ENCODE measurements at places on chromosomes 16 and 17.

- DNase-seq = peak; percentile 69
These were observed 96.6 kb downstream of the SPECC1 start for GRCh38 chr17:20105539-20106280.

GRCh38 chr16:11857161-11857560 lies 5.8 kb upstream of the RSL1D1 start:
- no peak for DNase-seq

DNA sequence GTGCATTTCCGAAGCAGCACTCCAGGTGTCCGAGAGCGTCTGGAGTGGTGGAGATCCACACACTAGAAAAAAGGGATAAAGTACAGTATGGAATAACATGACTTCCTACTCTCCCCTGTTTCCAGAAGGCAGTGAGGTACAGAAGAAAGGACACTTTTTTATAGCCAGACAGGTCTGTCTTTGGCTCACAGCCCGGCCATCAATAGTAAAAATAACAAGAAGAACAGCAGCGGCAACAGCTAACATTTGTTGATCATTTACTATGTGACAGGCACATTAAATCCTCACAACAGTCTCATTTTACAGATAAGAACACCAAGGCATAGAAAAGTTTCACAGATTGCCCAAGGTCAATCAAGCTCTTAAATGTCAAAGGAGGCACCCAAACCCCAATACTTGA lies 16.2 kb downstream of the DYNLRB2 start:
- no peak for DNase-seq

GRCh38 chr16:78108451-78108850 lies 9.0 kb downstream of the WWOX start:
- DNase-seq = no peak

GRCh38 chr16:58021661-58022551 lies 3.6 kb upstream of the MMP15 start:
- no peak for DNase-seq

DNA sequence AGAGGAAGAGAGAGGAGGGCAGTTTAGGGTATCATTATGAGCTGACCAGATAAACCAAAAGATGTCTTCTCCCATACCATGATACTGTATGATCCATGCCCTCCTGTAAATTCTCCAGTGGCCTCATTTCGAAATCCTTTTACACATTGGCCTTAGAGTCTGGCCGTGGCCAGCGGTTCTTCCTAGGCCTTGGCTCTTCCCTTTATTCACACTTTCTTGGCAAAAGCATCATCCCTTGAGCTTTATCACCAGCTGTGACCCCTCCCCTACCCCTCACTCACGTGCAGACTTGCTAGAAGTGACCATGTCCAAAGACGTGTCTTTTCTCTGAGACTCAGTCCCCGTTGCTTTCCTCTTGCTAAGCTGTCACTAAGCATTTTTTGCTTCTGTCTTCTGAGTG lies 22.8 kb downstream of the KATNIP start:
- DNase-seq = no peak

- no peak for DNase-seq
These were observed 240.7 kb downstream of the MAP2K6 start for GRCh38 chr17:69654981-69655855.

- DNase-seq = peak; percentile 32
These were observed 7.1 kb downstream of the MYBBP1A start for GRCh38 chr17:4548061-4548461.

DNA sequence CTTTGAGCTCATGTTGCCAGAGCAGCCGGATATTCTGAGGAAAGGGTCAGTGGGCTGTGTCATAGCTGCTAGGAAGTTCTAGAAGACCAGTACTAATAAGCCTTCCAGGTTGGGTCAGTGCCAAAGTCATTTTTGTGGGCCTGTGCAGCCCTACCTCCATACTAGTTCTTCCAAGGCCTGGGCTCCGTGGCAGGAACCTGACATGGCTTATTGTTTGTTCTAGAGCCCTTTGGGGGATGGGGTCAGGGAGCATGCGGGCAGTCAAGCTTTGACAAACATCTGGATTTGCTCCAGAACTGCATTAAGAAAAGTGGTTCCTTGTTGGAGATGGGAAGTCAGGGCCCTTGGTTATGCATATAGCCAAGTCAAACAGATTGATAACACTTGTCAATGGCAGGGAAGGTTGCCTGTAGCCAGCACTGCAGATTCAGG lies 7.6 kb downstream of the ALKBH5 start:
- no peak for DNase-seq

DNA sequence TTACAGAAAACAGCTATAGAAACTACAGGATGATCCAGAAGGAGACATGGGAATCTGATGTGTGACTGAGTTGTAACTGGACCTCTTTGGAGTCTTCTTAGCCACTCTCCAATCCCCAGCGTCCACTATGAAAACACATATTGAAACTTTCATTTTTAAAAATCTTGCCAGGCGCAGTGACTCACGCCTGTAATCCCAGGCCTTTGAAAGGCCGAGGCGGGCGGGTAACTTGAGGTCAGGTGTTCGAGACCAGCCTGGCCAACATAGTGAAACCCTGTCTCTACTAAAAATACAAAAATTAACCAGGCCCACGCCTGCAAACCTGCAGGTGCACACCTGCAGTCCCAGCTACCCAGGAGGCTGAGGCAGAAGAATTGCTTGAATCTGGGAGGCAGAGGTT lies 53.3 kb downstream of the HIC1 start:
- no peak for DNase-seq

DNA sequence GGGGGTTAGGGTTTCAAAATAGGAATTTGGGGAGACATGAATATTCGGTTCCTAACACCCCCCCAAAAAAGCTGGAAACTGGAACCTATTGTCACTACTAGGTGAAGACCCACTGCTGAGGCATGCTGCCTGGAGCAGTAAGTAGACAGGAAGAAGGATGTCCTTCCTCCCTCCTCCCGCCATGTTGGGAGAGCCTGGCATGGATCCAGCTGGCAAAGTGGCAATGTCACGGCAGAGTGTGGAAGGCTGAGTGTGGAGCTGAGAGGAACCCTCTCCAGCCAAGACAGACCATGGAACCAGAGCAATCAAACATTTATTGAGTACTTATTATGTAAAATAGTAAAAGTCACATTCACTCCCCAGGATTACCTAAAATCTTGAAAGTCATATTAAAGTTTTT lies 49.0 kb downstream of the CCDC182 start:
- DNase-seq = no peak

GRCh38 chr17:27244491-27245223 lies 49.3 kb upstream of the WSB1 start:
- peak; percentile 68 for DNase-seq

- no peak for DNase-seq
These were observed 69.8 kb downstream of the TMEM100 start for GRCh38 chr17:55652825-55653224.

DNA sequence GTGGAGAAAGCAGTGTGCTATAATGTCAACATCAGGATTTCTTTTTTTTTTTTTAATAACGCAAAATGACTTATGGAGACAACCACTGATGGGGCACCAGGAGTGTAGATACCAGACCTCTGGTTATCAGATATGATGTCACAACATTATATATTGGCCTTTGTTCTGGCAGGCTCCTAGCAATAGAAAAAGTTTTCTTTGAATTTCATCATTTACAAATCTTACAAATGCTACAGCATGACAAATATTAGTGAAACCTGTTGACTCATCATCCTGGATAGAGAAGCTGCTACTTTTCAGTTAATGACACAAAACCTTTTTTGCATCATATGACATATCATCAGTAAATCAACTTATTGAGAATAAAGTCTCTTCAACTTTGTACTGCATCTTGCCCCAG lies 6.1 kb downstream of the THUMPD1 start:
- DNase-seq = no peak

DNA sequence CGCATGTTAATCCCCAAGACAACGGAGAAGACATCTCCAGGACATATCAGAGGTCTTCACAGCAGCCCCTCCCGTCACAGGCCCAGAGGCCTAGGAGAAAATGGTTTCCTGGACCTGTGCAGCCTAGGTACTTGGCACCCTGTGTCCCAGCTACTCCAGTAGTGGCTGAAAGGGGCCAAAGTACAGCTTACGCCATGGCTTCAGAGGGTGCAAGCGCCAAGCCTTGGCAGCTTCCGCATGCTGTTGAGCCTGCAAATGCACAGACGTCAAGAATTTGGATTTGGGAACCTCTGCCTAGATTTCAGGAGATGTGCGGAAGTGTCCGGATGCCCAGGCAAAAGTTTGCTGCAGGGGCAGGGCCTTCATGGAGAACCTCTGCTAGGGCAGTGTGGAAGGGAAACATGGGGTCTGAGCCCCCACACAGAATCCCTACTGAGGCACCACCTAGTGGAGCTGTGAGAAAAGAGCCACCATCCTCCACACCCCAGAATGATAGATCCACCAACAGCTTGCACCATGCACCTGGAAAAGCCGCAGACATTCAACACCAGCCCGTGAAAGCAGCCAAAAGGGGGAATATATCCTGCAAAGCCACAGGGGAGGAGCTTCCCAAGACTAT lies 159.3 kb upstream of the COX10 start:
- no peak for DNase-seq

DNA sequence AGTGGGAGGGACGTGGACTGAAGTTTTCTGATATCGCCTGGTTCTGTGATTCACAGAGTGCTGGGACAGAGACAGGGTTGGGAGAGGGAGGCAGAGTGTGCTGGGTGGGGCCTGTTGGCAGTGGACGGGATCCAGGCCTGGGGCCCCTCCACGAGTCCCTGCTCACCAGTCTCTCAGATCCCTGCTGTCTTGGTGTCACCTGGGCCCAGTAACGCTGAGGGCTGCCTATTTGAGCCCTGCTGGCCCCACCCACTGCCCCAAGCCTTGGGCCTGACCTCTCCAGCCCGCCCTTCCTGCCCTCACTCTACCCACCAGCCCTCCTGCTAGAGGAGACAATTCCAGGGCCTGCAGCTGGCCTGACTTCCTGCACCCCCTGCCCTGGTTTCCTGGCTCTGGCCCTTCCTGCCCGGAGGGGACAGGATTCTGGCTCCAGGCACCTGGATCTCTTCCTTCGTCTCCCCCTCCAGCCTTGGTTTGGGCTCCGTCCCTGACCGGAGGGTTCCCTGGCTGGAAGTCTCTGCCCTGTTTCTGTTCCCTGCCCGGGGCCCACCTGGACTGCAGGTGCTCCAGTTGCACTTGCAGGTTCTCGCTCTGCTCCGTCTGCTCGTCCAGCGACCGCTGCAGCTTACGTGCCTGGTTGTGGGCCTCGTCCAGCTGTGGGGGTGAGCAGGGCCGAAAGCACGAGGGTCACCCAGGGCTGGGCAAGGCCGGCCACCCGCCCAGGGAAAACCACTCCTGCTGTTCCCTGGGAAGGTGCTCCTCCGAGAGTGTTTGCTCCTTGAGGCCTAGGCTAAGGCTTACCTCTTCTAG lies 21.4 kb downstream of the CCDC102A start:
- DNase-seq = peak; percentile 72

DNA sequence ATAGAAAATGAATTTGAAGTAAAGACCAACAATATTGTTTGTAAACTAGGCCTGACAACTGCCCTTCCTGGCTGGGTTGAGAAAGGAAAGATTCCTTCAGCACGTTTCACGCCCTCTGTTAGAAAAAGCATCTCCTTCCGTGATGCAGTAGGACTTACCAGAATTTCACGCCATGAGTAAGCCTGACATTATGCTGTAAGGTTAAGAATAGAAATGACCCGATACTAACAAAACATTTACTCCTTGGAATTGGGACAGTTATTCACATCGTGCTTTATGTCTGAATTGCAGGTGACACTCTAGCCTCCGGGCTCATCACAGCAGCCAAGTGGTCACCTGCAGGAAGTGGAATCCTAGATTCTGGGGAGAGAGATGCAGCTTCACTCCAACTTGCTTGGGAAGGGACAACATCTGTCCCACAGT lies 17.5 kb downstream of the MARCHF10 start:
- DNase-seq = no peak

GRCh38 chr17:40529991-40530390 lies 28.6 kb upstream of the TNS4 start:
- DNase-seq = no peak

DNA sequence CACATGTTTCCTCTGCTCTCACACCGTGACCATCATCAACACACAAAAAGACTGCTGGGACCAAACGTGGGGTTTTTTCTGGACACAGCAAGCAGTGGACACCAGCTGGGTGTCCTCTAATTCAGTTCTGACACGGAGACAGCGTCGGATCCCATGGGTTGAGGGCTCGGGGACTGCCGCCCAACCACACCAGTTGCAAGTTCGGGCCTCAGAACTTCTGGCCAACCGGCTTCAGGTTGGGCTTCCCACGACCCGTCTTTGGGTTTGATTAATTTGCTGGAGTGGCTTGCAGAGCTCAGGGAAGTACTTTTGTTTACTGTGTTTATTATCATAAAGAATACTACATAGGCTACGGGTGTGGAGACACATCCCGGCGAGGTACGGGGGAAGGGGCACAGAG lies 97.8 kb downstream of the BANP start:
- no peak for DNase-seq

DNA sequence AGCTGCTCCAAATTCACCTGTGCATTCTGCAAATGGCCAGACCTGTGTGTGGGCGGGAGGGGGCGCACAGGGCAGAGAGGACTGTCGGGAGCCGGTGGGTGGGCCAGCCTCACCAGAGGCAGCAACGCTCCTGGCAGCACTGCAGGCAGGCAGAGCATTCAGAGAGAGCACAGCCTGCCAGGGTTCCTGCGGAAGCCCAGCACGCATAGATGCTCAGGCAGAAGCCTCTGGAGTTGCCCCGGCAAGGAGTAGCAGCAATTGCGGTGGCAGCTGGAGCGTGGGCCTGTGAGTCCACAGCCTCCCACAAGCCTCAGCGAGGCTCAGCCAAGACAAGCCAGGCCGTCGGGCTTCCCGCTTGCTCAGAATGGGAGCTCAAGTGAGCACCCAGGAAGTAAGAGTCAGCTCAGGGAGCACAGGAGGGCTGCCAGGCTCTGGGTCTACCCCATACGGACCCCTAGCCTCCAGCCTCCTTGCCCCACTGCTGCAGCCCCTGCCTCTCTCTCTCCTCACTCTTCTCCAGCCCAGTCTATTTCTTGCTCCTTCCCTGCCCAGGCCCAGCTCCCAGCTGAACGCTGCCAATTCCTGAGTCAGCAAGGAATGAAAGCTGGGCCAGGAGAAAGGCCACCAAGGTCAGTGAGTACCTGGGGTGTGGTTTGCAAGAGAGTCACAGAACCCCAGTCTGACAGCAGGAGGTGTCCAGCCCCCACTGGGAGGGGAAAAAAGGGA lies 9.6 kb downstream of the EMC6 start:
- peak; percentile 91 for DNase-seq

GRCh38 chr17:82767041-82767754 lies 15.3 kb downstream of the TBCD start:
- peak; percentile 77 for DNase-seq

GRCh38 chr16:20074099-20074991 lies 655 bp upstream of the GPR139 start:
- DNase-seq = no peak

DNA sequence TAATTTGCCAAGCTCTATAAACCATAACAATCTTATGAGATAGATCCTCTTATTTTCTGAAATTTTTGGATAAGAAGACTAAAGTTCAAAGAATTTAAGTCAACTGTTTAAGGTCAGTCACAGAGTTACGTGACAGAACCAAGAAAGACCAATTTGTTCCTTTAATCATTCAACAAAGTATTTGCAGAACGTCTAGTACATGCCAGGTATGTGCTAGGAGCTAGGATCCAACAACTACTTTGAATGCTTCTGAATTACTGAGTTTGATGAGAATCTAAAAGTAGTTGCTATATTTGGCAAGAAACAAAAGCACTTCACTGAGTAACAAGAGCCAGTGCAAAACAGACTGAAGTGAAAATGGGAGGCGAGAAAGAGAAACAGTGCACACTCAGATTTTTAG lies 15.0 kb downstream of the GLOD4 start:
- no peak for DNase-seq

GRCh38 chr16:54053891-54054820 lies 232.4 kb downstream of the IRX3 start:
- no peak for DNase-seq

GRCh38 chr16:75750528-75750927 lies 24.2 kb upstream of the CPHXL start:
- no peak for DNase-seq

Data from H9 (cell line).